ENCODE measurements at places on chromosomes 2 and 18.

DNA sequence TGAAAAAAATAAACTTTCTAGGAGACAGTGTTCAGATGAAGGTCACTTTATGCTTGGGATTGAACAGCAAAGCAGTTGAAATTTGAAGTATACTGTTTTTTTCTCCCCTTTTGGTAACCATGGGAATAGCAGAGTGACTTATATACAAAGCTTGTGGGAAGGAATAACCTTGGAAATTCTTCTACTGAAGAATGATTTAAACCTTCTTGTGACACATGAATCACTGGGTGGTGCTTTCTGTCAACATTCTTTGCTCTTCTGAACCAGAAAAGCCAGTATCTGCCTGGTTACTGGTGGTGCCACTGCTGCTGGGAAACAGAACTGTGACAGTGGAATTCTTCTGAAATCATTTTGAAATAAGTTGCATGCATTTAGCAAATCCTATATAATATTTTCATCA, 39.4 kb upstream of the RND3 start:
- no peak overlapping the region for H3K4me3 ChIP-seq
- H3K36me3 ChIP-seq: no peaks in the 10 kb centered on the region
- no peaks in the 10 kb centered on the region for H3K27me3 ChIP-seq
- DNase-seq: no peak
- no peaks in the 10 kb centered on the region for H3K4me1 ChIP-seq

DNA sequence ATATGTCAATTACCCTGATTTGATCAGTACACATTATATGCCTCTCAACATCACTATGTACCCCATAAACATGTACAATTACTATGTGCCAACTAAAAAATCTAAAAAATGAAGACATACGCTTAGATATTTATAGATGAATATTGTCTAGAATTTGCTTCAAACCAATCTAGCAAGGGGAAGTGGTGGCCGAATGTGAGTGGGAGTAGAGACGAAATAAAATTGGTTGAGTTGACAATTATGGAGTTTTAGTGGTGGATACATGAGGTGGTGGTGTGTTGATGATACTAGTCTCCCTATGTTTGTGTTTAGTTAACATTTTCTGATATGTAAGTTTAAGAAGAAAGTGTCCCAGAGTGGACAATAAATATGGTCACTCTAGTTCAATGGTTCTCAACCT, 49.0 kb downstream of the SDC1 start:
- H3K36me3 ChIP-seq: no peaks in the 10 kb centered on the region
- DNase-seq: no peak
- no peaks in the 10 kb centered on the region for H3K4me1 ChIP-seq
- H3K27me3 ChIP-seq: peaks cover 6% of the 10 kb centered on the region
- H3K27ac ChIP-seq: no peak overlapping the region

- no peak for DNase-seq
- H3K36me3 ChIP-seq: peaks cover 3% of the 10 kb centered on the region
- no peak overlapping the region for H3K4me3 ChIP-seq
- H3K27ac ChIP-seq: no peak overlapping the region
- H3K27me3 ChIP-seq: no peaks in the 10 kb centered on the region
Observed at GRCh38 chr2:232139786-232140562, 178.5 kb downstream of the DIS3L2 start.

- H3K4me3 ChIP-seq: peak overlapping the region; percentile 65
- DNase-seq: no peak
- peak overlapping the region; percentile 86 for H3K27ac ChIP-seq
- no peaks in the 10 kb centered on the region for H3K4me1 ChIP-seq
Observed at GRCh38 chr2:63444565-63445288, 143.6 kb downstream of the WDPCP start.

DNA sequence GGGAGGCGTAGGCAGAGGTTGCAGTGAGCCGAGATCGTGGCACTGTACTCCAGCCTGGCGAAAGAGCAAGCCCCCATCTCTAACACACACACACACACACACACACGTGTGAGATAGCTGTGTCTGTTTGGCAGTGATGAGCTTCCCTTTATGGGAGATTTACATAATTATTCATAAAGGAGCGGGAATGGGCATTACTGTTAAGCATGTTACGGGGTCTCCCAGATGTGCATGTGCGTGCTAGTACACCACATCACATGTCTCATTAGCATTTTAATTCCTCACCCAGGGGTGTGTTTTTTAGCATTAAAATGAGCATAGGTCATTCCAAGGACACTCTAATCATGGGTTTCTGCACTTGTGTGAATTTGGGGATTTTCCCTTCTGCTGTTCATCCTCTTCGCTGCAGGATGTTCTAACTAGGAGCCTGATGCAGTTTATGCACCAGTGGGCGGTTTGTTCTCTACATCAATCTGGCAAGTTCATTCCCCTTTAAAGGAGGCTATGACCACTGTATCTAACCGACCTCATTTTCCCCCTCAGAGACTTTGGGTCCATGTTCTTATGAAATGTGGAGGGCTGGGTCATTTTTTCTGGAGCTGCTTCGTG, 1.0 kb upstream of the FAM178B start:
- no peaks in the 10 kb centered on the region for H3K36me3 ChIP-seq
- no peak for DNase-seq
- no peak overlapping the region for H3K27ac ChIP-seq
- no peak overlapping the region for H3K4me3 ChIP-seq
- no peaks in the 10 kb centered on the region for H3K4me1 ChIP-seq
